ENCODE measurements at places on chromosomes 3 and 15.

- no peak for DNase-seq
Observed at GRCh38 chr3:60675424-60675823, 575.8 kb downstream of the FHIT start.

DNA sequence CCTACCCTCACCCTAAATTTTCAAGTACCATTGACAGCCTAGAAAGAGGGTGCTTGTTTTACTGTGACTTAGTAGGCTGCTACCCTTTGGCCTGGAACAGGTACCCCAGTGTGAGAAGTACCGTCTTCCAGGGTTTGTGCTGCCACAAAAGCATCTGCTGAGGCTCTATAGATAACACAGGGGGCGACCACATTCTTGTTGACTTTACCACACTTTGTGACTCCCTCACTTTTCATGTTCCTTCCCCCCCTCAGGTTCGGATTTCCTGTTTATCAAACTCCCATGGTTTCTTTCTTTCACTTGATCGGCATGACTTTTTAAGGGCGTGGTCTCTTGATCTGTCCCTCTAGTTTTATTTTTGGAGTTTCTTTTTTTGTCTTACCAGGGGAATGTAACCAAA is 23.5 kb downstream of the EXOG start:
- DNase-seq, result peak; percentile 68

GRCh38 chr3:177551431-177551836 is 354.2 kb upstream of the TBL1XR1 start:
- DNase-seq, result peak; percentile 33

DNA sequence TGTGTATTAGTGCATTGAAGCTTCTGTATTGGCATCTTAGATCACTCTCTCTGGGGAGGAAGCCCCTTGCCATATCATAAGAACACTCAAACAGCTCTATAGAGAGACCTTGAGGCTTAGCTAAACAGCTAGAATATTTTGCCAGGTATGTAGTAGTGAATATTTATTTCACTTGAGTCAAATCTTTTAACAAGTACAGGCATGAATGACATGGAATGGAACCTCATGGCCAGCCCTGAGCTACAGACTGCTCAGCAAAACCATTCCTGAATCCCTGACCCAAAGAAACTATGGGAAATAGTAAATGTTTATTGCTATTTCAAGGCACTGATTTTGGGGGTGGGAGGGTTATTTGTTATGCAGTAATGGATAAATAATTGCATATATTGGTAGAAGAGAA is 604.8 kb downstream of the MECOM start:
- DNase-seq, result no peak

DNA sequence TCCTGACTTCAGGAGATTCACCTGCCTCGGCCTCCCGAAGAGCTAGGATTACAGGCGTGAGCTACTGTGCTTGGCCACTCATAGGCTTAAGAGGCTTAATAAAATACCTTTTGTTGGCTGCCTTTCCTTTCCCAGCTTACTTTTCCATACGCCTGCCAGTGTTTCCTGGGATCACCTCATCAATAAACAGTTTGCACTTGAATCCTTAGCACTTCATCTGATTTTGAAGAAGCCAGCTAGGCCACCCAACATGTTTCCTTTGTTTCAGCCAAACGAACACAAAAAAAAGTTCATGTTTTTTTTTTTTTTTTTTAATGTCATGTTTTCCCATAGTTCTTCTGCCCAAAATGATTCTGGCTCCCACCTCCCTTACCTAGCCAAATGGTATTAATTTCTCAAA is 92.3 kb downstream of the RAP2B start:
- DNase-seq, result no peak

GRCh38 chr3:40979962-40980361 is 219.3 kb upstream of the CTNNB1 start:
- no peak for DNase-seq

GRCh38 chr3:139509631-139510030 is 29.9 kb downstream of the RBP1 start:
- DNase-seq, result no peak

GRCh38 chr15:26073430-26074333 is 210.6 kb upstream of the ATP10A start:
- DNase-seq, result no peak

DNA sequence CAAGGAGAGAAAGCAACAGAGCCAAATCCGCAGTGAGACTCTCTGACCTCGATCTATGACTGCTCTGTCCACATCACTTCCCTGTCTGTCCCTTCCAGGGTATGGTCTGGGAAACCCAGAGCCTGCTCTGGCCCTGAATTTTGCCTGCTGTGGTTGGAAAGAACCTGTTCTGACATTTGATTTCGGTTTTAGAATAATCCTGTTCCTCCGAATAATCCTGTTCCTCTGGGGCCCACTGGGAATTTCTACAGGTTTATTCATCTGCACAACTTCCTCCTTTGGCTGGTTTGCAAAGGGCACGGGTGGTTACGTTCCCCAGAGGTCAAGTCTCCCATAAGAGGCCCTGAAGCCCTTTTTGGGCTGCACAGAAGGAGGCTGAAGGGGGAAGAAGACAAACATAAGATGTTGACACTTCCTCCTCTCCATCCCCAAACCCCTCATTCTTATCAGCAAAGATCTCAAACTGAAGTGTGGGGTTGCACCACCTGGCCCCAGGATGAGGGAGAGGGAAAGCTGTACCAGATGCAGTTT is 10.6 kb downstream of the LAMP3 start:
- no peak for DNase-seq

GRCh38 chr15:78979456-78980320 is 34.8 kb upstream of the CTSH start:
- peak; percentile 43 for DNase-seq

GRCh38 chr3:42430781-42431532 is 20.5 kb upstream of the LYZL4 start:
- no peak for DNase-seq

GRCh38 chr3:105999856-106000255 is 131.0 kb upstream of the CBLB start:
- no peak for DNase-seq

DNA sequence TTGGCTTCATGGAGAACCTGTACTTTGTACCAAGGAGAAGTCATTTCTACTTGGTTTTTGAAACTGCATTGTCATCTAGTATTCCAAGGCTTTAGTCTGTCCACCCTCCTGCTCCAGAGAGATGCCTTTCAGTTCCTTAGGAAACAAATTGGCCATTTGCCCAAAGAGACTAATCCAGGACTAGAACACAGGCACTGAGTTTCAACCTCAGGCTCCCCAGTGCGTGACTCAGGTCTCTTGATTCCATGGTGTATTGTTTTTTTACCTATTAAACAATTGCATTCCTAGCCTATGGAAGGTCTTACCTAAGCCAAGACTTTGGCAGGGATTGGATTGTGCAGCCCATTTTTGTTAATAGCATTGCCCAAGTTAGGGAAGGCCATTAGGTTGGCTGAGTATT is 214.8 kb upstream of the CTDSPL start:
- no peak for DNase-seq

GRCh38 chr15:68259883-68260282 is 17.7 kb upstream of the FEM1B start:
- no peak for DNase-seq

- DNase-seq, result no peak
Observed at GRCh38 chr3:4670352-4670751, 177.2 kb downstream of the ITPR1 start.

DNA sequence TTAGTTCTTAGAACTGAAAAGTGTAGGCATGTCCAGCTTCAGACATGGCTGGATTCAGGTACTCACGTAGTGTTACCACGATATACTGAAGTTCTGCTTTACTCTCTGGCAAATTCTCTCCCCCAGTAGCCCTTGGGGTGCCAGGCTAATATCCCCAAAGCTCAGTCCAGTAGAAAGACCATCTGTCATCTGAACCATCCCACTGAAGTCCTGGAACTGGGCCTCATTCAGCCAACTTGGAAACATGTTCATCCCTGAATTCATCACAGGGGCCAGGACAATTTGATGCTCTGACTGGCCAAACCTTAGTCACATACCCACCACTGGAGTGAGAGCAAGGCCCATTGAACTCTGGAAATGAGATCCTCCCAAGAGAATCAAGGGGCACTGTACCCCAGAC is 8.2 kb downstream of the EFCC1 start:
- DNase-seq, result no peak

DNA sequence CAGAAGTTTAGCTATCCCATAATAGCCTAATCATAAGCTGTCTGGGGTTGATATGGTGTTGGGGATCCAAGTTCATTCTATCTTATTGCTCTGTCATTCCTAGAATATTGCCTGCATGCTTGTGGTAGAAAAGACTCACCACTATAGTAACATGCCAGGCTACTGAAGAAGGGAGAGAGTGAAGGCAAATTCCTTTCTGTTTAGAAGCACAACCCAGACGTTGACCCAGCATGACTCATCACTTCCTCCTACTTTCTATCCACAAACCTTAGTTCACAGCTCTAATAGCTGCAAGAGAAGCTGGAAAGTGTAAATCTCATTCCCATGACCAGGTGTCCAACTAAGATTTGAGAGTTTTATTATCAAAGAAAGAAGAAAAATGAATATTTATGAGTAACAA is 57.8 kb upstream of the NMD3 start:
- no peak for DNase-seq

GRCh38 chr15:40940296-40940801 is 11.2 kb downstream of the DLL4 start:
- no peak for DNase-seq

- no peak for DNase-seq
Observed at GRCh38 chr3:6994081-6994668, 133.3 kb downstream of the GRM7 start.

- no peak for DNase-seq
Observed at GRCh38 chr3:31955581-31955980, 25.5 kb downstream of the OSBPL10 start.

DNA sequence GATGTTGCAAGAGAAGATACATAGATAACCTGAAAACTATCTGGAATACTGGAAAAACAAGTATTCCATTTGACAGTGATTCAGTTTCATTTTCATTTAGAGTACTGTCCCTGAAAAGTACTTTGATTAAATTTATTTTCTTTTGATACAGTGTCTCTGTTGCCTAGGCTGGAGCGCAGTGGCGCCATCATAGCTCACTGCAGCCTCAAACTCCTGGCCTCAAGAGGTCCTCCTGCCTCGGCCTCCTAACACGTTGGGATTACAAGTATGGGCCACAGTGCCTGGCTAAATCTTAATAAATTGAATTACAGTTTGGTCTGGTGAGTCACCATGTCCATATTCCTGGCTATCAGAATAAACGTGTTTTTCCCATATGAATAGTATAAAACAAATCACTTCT is 1.6 kb upstream of the LEO1 start:
- DNase-seq, result no peak

GRCh38 chr3:16252243-16252978 is 12.3 kb downstream of the DPH3 start:
- DNase-seq, result no peak

DNA sequence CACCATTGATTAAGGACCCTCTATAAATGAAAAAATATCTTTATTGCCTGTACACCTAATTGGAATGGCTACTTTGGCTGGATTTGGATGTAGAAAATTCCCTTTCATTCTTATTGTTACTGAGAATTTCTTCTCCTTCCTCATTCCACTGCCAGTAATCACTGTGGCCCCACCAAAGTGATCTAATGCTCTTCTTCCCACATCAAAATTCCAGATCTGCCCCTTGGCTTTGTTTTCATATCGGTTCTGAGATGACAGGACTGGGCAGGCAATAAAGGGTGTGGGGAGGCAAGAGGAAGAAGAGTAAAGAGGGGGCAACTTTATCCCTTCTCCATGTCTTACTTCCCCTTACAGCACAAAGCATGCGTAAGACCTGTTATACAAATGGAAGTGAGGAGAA is 2.1 kb downstream of the ANKUB1 start:
- no peak for DNase-seq

GRCh38 chr3:22835041-22835440 is 368.1 kb upstream of the UBE2E2 start:
- DNase-seq, result no peak

GRCh38 chr3:115018694-115019093 is 128.4 kb downstream of the ZBTB20 start:
- no peak for DNase-seq

GRCh38 chr3:37872413-37873160 is 10.9 kb downstream of the CTDSPL start:
- no peak for DNase-seq

- DNase-seq, result no peak
Observed at GRCh38 chr3:44106756-44107155, 134.9 kb upstream of the TOPAZ1 start.

GRCh38 chr3:180466401-180467011 is 135.5 kb upstream of the TTC14 start:
- no peak for DNase-seq

GRCh38 chr3:179933914-179934313 is 102.8 kb downstream of the PEX5L start:
- no peak for DNase-seq

All from activated CD4-positive, alpha-beta T cell treated with anti-CD3 and anti-CD28 coated beads, Interleukin-2, amount 10 ng/mL, durations not matched to agents 7 days and 5 days (primary cell).